ENCODE measurements at places on chromosomes 2 and 18. TPM values are rescaled to one million over a fixed set of nuclear protein-coding genes. Genes with fewer than 3 reads are reported as not detected.

Gene SGPP2
- total RNA-seq: 0.42 TPM

- no peaks in the 10 kb centered on the region for H3K4me1 ChIP-seq
- DNase-seq: no peak
- H3K36me3 ChIP-seq: no peaks in the 10 kb centered on the region
- H3K4me3 ChIP-seq: no peak overlapping the region
- no peaks in the 10 kb centered on the region for H3K27me3 ChIP-seq
- H3K27ac ChIP-seq: no peak overlapping the region
These were observed 659.9 kb upstream of the ID2 start for GRCh38 chr2:8021921-8022320.

- DNase-seq: no peak
- no peaks in the 10 kb centered on the region for H3K36me3 ChIP-seq
- H3K4me3 ChIP-seq: no peak overlapping the region
- peaks cover 2% of the 10 kb centered on the region for H3K4me1 ChIP-seq
These were observed 65.4 kb upstream of the PXDN start for GRCh38 chr2:1809726-1810125.

- H3K27ac ChIP-seq: peak overlapping the region; percentile 19
- no peak overlapping the region for H3K4me3 ChIP-seq
- no peaks in the 10 kb centered on the region for H3K36me3 ChIP-seq
- H3K27me3 ChIP-seq: no peaks in the 10 kb centered on the region
- no peaks in the 10 kb centered on the region for H3K4me1 ChIP-seq
- DNase-seq: no peak
These were observed 208.4 kb downstream of the ZNF407 start for GRCh38 chr18:74806073-74806472.

GRCh38 chr18:33291539-33291938 lies 149.0 kb downstream of the CCDC178 start:
- H3K4me3 ChIP-seq: no peak overlapping the region
- no peaks in the 10 kb centered on the region for H3K27me3 ChIP-seq
- H3K27ac ChIP-seq: no peak overlapping the region
- no peaks in the 10 kb centered on the region for H3K4me1 ChIP-seq
- DNase-seq: no peak
- no peaks in the 10 kb centered on the region for H3K36me3 ChIP-seq

DNA sequence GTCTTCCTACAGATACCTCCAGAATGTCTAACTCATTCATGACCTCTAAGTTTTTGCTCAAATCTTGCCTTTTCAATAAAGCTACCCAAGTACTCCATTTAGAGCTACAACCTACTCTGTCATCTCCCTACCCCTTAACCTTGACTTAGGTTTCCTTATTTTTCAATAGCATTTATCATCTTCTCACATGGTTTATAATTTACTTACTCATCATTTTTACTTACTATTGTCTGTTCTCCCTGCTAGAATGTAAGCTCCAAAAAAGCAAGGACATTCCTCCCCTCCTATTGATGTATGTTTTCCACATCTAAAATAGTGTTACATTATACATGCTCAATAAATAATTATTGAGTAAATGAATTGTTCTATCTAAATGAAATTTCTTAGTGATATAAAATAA lies 3.1 kb upstream of the GCA start:
- no peak overlapping the region for H3K27ac ChIP-seq
- no peaks in the 10 kb centered on the region for H3K27me3 ChIP-seq
- peaks cover 17% of the 10 kb centered on the region for H3K4me1 ChIP-seq
- H3K36me3 ChIP-seq: no peaks in the 10 kb centered on the region
- no peak for DNase-seq
- no peak overlapping the region for H3K4me3 ChIP-seq

Measured in esophagus muscularis mucosa (tissue), 4 donors.